SK-N-DZ (cell line): ENCODE measurements at places on chromosomes 4 and X.

- DNase-seq: no peak
These were observed 1477.0 kb downstream of the PCDH7 start for GRCh38 chr4:32196950-32197688.

DNA sequence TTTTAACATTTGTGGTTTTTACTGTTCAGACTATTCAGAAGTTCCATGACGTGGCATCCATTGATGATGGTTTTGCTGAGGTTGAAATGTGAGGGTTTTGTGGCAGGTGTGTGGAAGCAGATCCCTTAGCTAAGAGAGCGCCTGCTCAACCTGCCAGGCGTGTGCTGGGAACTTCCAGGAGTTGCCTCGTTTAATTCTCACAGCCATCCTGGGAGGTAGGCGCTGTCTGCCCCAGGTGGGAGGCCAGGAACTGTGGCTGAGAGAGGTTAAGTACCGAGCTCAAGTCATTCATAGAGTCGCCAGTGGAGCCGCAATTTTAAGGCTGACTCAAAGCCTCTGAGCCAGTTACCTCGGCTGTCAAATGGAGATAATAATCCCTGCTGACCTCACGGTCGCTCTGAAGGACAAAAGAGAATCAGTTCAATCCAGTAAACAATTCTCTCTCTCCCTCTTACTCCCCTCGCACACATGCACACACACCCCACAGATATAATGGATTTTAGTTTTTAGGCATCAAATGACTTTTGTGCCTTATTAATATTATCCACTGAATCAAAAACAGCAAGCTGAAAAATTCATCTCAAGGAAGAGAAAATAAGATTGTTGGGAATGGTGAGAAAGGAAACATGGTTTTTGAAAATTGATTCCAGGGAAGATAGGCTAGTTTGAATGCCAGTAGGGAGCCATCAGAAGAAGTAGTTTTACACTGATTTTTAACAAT is 171.3 kb downstream of the PTTG2 start:
- DNase-seq: no peak

DNA sequence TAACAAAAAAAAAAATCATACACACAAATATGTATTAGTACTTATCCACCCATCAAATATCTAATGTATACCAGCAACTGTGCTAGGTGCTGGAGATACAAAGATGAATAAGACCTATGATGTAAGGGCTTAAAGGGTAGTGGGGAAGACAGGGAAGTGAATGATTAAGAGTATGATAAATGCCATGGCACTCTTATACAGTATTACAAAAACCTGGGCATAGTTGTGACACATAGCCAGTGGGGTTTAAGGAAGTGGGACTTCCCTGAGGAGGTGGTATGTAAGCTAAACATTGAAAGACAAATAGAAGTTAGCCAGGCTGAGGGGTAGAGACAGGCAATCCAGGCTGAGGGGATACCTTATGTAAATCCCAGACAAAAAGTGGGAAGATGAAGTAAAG is 23.5 kb downstream of the CHM start:
- no peak for DNase-seq

- no peak for DNase-seq
These were observed 219.7 kb downstream of the PALLD start for GRCh38 chr4:168716406-168717129.

DNA sequence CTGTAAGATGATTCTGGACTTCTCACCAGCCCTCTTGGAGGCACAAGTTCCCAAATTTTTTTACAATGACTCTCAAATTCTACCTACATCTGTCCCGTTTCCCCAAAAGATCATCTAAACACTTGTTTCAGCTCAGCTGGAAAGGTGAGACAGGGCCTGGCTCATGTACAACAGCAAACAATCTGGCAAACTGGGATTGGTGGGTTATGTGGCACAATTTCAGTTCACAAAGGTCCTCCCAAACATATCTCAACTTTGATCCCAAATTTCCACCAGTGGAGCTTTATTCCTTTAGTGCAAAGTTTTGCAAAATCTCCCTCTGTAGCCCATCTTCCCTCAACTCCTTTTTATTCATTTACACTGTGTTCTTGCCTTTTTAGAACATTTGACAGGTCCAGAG is 207.1 kb downstream of the ENOX2 start:
- no peak for DNase-seq

DNA sequence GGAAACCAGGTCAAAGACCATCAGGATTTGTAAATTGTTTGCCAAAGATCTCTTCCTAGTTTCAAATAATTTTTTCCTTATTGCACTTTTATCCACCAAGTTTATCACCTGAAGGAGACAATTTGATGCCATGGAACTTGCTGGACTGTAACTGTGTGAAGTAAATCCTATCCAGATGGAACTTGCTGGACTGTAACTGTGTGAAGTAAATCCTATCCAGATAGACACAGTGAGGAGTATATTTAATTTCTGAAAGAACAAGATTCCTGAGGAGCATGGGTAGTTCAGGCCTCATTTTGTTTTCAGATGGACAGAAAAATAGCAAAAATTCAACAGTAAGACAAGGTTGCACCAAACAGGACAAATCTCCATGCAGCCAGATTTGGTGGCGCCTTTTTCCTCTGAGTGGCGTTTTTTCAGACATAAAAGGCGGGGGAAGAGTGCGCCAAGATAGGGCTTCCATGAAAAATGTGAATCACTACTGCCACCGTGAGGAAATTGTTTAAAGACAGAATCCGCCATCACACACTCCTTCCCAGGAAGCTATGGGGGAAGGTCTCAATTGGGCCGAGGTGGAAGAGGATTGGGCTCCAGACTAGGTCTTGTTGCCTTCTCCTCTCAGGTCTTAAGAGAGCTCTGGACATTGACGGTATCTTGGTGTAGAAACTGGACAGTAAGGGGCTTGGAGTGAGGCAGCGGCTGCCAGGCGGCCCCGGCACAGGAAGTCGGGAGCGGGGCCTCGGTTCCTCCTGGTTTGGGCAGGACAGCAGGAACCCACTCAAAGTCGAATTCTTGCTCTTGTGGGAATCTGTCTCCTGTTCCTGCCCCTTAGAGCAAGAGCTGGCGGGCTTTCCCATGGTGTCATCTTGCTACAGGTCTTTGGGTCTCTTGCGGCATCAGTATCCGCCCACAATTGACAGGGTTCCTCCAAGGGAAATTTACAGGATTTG is 234.7 kb downstream of the OR13H1 start:
- DNase-seq: peak; percentile 72

DNA sequence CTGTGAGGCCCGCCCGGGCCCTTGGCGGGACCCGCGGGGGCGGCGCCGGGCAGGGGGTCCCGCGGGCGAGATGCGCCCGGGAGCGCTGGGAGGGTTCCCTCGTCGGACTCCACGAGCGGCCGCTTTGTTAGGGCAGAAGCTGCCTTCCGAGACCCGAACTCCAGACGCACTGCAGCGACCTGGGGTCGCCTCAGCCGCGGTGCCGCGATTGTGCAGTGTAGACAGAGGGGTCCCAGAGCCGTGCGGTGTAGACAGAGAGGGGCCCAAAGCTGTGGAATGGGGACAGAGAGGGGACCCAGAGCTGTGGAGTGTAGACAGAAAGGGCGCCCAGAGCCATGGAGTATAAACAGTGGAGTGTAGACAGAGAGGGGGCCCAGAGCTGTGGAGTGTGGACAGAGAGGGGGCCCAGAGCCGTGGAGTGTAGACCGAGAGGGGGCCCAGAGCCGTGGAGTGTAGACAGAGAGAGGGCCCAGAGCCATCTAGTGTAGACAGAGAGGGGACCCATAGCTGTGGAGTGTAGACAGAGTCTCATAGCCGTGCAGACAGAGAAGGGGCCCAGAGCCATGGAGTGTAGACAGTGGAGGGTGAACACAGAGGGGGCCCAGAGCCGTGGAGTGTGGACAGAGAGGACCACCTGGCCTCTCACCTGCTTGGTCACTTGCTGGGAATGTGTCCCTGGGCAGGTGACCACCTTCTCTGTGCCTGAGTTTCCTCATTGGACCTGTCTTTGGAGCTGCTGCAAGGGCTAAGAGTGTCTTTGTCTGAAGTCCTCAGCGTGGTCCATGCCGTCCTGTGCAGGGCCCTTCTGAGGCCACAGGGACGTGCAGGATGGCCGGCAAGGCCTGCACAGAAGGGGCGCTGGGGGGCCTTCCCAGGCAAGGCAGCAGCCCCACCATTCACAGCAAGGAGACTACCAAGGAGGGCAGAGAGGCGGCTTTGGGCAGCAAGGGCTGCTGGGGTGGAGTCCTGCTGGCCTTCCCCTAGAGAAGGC is 875 bp downstream of the RGS12 start:
- DNase-seq: peak; percentile 27
